Left renal cortex interstitium (tissue), 4 donors: ENCODE measurements at places on chromosomes 3 and 15. TPM values are rescaled to one million over a fixed set of nuclear protein-coding genes. Genes with fewer than 3 reads are reported as not detected.
A peak's percentile ranks its signal among the peaks of the same experiment; 100 is the strongest.

Gene GOLIM4
- polyA plus RNA-seq: 93.1 TPM

Gene CFAP100
- polyA plus RNA-seq: 2.9 TPM

Gene PTPRG
- polyA plus RNA-seq: 76.0 TPM

DNA sequence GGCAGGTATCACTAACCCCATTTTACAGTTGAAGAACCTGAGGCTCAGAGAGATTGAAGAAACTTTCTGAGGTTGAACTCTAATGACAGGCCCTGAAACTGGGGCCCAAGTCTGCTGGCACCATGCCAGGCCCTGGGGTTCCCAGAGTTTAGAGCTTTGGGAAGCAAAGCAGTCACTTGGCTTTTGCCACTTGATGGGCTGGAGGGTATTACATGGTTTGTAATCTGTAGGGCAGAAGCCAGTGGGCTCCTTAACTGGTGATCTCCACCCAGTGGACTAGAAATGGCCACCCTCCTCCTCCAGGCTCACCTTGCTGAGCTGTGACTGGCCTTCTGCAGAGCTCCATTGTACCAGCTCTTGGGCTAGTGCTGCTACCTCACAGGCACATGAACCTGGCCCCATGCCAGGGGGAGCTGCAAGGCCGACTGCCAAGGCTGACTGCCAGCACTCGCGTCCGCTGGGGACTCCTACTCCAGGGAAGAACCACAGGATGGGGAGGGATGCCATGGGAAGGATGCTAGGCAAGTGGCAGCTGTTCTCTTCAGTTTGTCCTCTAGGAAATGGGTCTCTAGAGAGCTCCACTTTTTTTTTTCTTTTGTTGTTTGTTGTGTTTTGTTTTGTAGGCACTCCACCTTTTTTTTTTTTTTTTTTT is 104.8 kb downstream of the ETFA start:
- DNase-seq: no peak

DNA sequence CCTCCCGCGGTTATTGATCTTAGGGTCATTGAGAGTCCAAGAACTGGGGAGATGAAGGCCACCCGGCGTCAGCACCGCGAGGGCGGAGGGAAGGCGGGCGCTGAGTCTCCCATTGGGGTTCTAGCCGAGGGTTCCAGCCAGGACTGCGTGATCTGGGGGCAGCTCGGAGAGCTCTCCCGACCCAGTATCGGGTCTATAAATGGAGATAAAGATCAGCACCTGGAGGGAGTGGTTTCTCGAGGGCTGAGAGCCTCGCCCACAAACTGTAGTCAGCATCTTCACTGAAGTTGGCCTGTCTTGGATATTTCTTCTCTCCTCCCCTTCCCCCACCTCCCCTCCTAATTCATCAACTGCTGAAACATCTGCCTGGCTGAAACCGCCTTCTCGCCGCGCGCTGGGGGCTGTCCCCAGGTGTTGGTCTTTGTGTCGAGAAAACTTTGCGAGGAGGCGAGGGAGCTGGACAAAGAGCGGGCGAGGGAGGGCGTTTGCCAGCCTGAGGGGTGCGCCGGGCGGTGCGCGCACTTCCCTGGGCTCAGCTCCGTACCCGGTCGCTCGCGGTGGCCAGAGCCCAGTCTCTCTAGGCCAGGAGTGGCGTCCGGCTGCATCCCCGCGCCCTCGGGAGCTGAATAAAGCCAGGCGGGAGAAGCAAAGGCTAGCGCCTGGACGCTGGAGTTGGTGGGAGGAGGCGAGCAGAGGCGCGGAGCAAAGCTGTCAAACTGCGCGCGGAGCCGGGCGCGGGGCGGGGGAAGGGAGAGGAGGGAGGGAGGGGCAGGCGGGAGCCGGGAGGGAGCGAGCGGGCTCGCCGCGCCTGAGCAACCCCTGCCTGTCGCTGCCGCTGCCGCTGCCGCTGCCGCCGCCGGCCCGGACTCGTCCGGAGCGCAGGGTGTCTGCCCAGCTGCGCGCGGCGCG is at the start of gene ST8SIA2:
TSS of gene ST8SIA2 (plus strand) at position 811 of the 909 bp plus-strand sequence. CDS start 184 bp downstream, outside the sequence.
- DNase-seq: peak; percentile 58

GRCh38 chr3:11575677-11576076 is 68.0 kb downstream of the VGLL4 start:
- no peak for DNase-seq

DNA sequence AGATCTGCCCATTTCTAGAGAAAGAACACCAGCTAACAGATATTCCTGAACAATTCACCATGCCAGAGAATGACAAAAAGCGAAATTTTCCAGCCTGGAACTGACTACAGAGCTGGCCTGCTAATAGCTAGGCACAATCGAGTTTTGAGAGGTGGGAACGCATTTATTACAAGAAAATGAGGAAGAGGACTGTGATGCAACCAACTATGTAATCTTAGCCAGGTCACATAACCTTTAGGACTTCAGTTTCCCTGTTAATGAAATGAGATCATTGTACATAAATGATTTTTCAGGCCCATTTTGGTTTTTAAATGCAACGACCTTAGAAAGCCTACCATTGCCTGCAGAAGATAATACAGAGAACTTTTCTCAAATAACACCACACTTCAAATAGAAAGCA is 72.1 kb upstream of the SETMAR start:
- no peak for DNase-seq

- no peak for DNase-seq
Measured at GRCh38 chr3:9782770-9783169, 9.5 kb downstream of the TADA3 start.

DNA sequence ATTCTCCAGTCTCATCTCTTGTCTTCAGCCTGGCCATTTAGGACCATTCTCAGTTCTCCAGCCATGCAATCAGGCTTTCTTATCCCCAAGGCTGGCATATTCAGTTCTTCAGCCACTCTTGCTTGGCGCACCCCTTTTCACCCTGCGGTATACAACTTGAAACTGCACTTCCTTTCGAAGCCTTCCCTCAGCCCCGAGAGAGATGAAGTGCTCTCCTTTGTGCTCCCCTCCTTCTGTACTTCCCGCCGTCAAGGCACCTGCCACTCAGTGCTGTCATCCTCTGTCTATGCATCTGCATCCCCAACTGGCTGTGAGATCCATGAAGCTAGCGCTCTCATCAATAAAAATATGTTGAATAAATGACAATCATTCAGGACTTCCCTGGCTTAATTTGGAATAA is 45.7 kb downstream of the MORC1 start:
- no peak for DNase-seq

DNA sequence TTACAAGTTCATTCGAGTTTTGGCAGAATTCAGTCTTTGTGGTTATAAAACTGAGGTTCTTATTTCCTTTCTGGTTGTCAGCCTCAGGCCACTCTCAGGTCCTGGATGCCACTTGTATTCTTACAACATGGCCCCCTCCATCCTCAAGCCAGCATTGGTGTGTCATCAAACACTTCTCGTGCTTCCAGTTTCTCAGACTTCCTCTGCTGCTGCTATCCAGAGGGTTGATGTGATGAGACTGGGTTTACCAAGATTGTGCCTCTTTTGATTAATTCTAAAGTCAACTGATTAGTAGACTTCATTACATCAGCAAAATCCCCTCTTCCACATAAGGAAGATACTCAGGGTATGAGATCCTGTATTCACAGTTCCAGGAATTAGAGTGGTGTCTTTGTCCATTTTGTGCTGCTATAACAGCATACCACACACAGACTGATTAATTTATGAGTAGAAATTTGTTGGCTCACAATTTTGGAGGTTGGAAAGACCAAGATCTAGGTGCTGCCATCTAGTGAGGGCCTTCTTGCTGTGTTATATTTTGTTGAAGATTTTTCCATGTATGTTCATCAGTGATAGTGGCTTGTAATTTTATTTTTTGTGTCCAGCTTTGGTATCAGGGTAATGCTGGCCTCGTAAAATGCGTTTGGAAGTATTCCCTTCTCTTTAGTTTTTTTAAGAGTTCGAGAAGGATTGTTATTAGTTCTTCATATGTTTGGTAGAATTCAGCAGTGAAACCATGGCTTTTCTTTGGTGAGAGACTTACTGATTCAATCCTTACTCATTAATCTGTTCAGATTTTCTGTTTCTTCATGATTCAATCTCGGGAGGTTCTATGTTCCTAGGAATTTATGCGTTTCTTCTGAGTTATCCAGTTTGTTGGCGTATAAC is 11.1 kb downstream of the LRCH3 start:
- DNase-seq: no peak

- no peak for DNase-seq
Measured at GRCh38 chr3:191238321-191238817, 39.3 kb downstream of the OSTN start.

GRCh38 chr15:70225416-70225815 is 127.7 kb upstream of the TLE3 start:
- no peak for DNase-seq

DNA sequence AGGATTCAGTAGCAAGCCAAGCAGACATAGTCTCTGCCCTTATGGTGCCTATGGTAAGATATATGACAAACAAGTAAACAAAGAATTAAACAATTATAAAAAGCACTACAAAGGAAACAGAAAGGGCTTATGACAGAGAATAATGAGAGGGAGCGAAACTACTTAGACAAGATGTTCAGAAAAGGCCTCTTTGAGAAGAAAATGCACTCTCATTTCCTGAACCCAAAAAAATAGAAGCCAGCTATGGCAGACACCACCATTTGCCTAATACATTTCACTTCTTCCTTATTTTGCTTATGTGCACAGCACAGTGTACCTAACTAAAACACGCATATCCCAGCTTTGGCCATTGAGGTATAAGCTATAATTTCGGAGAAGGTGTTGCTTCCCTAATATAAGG is 465.5 kb upstream of the PPP2R3A start:
- DNase-seq: no peak

DNA sequence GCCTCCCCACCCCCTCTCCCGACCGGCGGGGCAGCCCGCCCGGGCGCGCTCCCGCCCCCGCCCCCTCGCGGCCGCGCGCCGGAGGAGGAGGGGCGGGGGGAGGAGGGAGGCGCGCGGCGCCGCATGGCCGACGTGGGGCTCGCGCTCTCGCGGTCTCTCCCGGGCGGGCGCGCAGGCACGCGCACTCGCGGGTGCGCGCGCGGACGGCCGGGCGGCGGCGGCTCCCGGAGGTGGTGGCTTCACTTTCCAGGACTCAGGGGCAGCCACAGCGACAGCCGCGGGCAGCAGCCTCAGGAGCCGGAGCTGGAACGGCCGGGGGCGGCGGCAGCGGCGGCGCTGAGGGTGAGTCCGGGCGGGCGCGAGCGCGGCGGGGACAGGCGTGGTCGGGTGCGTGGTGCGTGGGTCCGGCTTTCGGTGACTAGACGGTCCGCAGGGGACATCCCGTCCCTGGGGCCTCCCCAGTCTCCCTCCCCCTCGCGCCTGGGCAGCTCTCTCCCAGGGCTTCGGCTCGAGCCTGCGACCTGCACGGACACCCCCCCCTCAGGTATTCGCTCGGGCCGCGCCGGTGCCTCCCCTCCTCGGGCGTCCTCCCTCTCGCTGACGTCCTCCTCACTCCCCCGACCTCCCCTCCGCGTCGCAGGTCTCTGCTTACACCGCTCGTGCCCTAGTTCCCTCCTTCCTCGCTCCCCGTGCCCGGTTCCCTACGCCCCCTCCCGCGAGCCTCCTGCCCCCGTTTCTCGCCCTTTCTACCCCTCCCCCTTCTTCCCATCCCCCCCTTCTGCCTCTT is at the start of gene UBE2E2:
TSS of gene UBE2E2 (plus strand) at position 407 of the 787 bp plus-strand sequence.
- peak; percentile 56 for DNase-seq
